ENCODE measurements at places on chromosomes 2 and 18.

GRCh38 chr2:191008286-191008685 is 5.7 kb downstream of the STAT1 start:
- DNase-seq: no peak

DNA sequence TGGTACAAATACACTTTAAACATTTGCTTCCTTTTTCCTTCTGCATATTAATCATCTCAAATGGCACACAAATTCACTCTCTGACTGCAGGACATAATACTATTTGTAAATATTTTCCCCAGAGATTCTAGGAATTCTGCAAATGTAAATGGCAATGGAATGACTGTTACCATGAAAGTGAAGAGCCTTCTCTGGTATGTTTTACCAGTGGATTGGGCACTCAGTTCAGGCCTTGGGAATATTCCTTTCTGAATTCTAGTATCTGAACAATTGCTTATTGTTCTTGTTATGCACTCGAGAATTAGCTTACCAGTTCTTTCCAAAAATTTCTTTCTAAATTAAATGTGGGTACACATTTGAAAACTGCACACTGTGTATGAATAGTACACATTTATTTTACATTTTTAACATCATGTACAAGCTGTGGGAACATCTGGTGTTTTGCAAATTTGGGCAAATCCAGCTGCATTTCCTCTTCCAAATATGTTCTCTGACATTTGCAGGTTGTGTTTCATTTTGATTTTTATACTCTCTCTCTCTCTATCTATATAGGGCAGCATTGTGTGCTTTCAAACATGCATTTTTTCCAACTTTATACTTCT is 289.1 kb downstream of the NBAS start:
- DNase-seq: no peak

DNA sequence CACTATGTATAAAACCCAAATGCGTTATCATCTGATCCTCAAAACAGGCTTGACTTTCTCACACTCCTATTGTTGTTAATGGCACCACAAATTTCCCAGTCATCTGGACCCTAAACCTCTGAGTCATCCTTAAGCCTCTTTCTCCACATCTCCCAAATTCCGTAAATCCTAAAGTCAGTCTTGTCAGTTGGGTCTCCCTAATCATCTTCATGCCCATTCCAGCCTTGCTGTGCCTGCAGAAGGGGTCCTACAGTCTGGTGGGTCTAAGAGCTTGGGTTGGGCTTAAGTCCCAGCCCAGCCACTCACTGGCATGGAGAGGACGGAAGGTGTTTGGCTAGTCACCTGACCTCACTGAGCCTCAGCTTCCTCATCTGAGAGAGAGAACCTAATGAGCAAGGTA is 265.1 kb upstream of the SIX3 start:
- DNase-seq: no peak

- DNase-seq: no peak
Observed at GRCh38 chr2:235594041-235594440, 100.2 kb downstream of the AGAP1 start.

GRCh38 chr18:44996261-44996660 is 315.6 kb downstream of the SETBP1 start:
- no peak for DNase-seq

DNA sequence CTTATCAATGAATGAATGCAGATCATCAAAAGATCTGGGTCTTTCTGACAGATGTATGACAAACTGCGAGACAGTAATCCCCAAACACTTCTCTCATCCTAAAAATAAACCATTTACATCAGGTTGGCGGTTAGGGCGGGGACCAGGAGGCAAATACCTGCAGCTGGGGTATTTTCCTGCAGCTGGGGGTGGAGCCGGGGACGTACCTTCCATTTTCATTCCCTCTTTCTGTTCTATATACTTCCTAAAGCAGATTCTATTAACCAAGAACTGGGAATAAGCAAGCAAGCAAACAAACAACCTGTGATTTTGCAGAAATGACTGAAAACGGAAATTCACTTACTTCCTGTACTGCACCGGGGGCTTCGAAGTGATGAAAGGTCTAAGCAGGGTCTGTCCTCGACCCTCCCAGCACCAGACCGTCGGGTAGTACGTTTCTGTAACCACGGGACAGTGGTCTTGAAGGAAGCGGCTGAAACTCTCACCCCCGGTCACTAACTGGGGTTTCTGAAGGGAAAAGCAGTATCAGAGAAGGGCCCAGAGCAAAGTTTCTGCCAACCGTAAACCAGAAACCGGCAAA is 1.2 kb downstream of the ABHD3 start:
- no peak for DNase-seq

DNA sequence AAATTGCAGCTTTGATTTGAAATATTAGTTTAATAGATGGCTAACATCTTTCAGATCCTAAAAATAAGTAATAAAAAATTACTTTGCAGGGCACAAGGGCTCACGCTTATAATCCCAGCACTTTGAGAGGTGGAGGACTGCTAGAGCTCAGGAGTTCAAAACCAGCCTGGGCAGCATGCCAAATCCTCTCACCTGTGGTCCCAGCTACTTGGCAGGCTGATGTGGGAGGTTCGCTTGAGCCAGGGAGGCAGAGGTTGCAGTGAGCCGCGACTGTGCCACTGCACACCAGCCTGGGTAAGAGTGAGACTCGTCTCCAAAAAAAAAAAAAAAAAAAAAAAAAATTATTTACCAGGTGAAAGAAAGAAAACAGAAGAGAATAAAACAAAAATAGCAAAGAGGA is 449.8 kb downstream of the NRXN1 start:
- no peak for DNase-seq

DNA sequence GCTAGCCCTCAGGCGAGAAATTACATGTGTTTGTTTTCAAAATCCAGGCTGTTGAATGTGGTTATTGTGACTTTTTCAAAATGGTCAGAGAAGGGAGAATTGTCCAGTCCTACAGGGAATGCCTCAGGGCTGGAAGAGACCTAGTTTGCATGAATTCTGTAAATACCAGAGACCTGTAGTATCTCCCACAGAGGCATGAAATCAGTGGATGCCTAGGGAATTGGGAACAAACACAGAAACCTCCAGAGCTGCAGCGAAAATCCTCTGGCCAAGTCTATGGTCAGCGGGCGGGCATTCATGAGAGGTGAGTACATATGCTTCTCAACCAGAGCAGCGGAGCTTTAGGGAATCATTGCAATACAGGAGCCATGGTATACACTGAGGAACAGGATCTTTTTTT is 1596.5 kb upstream of the NXPH2 start:
- no peak for DNase-seq

- DNase-seq: peak; percentile 94
Observed at GRCh38 chr2:71130152-71130904, at the start of the genes MCEE and MPHOSPH10. TSS of gene MCEE (minus strand) at chr2:71130229. CDS start at chr2:71130219, 10 bp downstream. TSS of gene MPHOSPH10 (plus strand) at chr2:71130634. CDS start at chr2:71130666, 32 bp downstream.

DNA sequence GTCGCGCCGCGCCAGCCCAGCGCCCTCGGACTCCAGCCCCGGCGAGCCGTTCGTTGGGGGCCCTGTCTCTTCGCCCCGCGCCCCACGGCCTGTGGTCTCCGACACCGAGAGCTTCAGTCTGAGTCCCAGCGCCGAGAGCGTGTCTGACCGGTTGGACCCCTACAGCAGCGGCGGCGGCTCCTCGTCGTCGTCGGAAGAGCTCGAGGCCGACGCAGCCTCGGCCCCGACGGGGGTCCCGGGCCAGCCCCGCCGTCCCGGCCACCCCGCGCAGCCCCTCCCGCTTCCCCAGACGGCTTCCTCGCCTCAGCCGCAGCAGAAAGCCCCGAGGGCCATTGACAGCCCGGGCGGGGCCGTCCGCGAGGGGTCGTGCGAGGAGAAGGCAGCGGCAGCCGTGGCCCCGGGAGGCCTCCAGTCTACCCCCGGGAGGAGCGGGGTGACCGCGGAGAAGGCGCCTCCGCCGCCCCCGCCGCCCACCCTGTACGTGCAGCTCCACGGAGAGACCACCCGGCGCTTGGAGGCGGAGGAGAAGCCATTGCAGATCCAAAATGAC is 1.4 kb downstream of the PHLPP1 start:
- no peak for DNase-seq

DNA sequence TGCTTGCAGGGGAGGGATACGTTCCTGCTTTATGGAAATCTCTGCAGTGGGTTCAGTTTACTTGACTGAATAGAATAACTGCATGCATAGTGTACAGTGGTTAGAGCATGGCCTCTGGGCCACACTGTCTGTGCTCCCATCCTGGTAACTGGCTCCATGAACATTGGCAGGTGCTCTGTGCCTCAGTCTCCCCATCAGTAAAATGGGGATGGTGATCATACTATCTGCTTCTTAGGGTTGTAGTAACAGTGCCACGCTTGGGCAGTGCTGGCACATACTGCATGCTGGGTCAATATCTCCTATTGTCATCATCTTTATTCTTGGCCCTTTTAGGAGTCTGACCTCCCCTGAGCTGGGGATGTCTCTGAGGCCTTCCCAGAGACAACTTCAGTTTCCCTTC is 117.3 kb downstream of the CTIF start:
- no peak for DNase-seq

GRCh38 chr2:17208511-17208910 is 309.7 kb downstream of the RAD51AP2 start:
- no peak for DNase-seq

DNA sequence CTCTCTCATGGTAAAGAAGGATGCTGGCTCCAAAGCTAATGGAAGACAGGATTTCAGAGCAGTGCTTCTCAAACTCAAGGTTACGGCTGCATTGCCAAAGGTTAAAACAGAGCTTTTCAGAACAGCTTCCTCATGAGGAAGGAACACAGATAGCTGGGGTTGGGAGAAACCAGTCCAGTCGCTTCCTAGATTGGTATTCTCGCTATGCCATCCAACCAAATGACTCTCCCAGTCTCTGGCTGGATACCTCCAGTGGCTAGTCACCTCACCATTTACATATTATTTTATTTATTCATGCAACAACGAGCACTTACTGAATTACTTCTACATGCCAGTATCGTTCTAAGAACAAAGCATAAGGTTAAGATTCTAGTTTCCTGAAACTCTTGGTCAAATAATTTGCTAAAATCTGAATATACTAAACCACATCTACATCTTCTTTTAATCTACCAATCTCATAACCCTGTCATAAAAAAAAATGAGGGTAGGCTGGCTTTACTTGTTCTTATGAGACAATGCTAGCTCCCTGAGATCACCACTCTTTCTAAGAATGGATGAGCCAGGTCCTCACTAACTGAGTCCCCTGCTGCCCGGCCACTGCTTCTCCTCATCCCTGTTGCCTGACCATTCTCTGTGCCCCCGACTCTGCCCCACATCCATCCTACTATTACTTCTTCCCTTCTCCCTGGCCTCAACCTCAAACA is 20.4 kb downstream of the KDSR start:
- no peak for DNase-seq

- no peak for DNase-seq
Observed at GRCh38 chr2:204881655-204882054, 336.4 kb downstream of the PARD3B start.

DNA sequence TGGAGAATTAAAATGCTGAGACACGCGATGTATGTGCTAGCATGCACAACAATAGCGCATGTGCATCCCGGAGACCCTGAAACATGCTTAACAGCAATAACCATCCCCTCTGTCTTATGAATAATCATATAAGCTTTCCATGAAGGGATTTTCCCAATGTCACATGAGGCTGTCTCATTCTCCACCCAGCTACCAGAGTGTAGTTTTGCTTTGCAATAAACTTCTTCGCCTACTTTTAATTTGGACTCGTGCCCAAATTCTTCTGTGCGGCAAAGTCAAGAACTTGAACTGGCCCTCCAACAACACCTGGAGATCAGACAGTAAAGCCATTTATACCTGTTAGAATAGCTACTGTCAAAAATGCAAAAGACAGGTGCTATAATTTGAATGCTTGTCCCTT is 15.5 kb downstream of the LYG1 start:
- DNase-seq: no peak

GRCh38 chr2:85449214-85449588 is 30.7 kb downstream of the SH2D6 start:
- DNase-seq: no peak

DNA sequence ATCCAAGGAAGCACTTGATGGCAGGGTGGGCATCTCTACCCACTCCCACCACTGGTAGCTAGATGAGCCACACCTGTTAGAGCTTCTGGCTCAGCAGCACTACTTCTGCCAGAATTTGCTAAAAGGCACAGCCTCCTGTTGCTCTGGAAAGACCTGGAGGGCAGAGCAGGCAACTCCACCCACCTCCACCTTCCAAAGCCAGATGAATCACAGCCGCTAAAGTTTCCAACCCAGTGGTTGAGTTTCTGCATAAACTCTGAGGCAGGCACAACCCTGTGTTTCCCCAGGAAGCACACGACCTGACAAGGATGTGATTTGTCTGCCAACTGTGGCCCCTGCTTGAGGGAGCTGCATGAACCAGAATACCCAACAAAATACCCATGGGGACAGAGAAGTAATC is 111.6 kb upstream of the GCFC2 start:
- no peak for DNase-seq

GRCh38 chr2:72131371-72131891 is 16.2 kb downstream of the CYP26B1 start:
- no peak for DNase-seq

DNA sequence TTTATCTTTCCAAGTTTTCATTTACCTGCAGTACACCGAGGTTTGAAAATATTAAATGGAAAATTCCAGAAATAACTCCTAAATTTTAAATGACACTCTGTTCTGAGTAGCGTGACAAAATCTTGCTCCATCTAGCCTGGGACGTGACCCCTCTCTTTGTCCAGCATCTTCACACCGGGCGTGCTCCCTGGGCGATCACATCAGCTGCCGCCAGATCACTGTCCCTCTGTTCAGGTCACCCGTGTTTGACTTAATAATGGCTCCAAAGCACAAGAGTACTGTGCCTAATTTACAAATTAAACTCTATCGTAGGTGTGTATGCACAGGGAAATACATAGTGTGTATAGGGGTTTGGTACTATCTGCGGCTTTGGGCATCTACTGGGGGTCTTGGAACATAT is 6.1 kb upstream of the TMEM185B start:
- DNase-seq: no peak

GRCh38 chr2:28294451-28294850 is 98.2 kb upstream of the FOSL2 start:
- no peak for DNase-seq

DNA sequence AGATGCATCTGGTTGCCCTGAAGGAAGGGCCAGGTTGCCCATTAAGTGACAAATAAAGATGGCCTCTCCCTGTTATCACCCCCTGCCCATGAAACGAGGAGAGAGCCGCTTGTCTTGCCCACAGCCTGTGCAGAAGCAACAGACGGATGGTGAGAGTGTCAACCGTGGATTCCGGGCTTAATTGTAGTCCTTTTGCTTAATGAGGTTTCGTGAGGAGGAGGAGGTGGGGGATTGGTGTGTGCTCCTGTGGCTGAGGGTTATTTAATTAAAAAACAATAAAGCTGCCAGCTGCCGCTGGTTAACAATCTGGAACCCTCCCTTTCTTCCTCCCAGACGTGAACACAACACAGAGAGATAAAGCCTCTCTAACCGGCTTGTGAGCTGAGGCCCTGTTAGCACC is 188.0 kb upstream of the PARD3B start:
- no peak for DNase-seq

All from ascending aorta (tissue), 2 donors.